ENCODE measurements at places on chromosomes 7 and 10. TPM values are rescaled to one million over a fixed set of nuclear protein-coding genes. Genes with fewer than 3 reads are reported as not detected.
A peak's percentile ranks its signal among the peaks of the same experiment; 100 is the strongest.

The FRMD4A gene
- polyA plus RNA-seq = 67.7 TPM

The IFIT1B gene
- polyA plus RNA-seq = 0.12 TPM

DNA sequence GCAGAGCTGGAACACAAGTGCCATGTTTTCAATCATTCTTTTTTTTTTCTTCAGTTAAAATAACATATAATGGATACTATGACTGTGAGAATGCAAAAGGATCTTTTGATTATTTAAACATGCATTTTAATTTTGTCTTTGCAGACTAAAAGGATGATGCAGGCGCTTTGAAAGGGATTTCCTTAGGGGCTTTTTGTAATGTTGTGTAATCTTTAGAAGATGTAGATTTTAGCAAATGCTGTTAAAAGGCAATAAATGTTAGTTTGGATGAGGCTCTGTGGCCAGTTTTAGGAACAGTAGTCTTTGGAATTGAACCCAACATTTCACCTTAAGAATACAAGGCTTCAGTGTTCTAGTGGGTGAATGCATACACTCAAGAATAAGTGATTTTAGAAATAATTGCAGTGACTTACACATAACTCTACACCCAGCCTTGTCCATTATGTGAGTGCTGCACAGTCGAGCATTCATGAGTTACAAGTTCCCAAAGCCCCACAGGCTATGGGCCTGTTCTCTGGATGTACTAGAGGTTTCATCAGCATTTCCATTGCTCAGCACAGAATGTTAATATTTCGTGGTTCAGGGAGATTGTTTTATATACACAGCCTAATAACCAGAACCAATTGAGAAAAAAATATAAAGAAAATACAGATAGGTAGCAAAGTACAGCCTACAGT lies 11.6 kb downstream of the PAPSS2 start:
- no peak for DNase-seq

- DNase-seq = no peak
Observed at GRCh38 chr10:5490698-5491464, 8.5 kb downstream of the CALML5 start.

DNA sequence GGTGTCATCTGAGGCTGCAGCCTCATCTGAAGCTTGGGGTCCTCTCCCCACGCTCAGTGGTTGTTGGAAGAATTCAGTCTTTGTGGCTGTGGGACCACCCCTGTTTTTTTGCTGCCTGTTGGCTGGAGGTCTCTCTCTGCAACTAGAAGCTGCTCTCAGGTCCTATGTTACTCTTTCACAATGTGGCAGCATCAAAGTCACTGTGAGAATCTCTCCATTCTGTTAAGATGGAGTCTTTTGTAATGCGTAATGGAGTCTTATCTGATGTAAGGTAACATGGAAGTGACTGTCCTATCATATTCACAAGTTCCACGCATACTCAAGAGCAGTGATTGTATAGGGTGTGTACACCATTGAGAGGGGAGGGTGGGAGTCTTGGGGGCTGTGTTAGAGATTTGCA lies 24.9 kb downstream of the TSPAN13 start:
- no peak for DNase-seq

DNA sequence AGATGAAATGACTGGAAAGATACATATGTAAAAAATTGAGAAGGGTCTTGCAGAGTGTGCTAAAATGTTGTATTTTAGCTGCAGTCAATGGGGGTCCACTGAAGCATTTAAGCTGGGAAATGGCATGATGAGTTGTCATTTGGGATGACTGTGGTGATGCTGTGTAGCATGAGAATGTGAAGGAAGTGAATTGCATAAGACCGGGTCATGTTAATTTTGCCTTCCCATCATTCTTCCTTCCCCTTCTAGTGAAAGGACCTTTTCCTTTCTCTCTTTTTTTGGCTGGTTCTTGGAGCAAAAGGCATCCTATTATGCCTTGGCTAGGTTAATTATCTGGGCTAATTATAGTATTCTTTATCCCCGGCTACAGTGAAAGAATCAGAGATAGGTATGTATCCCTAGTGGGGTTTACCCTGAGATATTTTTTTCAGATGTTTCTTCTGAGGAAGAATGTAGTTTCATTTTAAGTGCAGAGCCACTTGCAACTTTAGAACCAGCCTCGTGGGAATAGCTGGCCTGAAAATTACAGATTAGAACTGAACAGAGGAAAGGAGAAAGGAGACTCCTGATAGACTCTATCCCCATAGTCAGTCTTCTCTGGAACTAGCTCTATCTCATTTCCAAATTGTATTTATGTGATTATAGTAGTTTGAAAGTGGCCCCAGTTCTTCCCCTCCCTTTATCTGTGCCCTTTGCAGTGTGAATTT lies 93.6 kb downstream of the HGF start:
- no peak for DNase-seq

The SPDYE9 gene
- polyA plus RNA-seq = 0.21 TPM

GRCh38 chr7:35355911-35356310 lies 102.0 kb upstream of the TBX20 start:
- no peak for DNase-seq

GRCh38 chr7:71191771-71192170 lies 59.8 kb downstream of the GALNT17 start:
- DNase-seq = no peak

GRCh38 chr10:111079241-111079760 lies 2.5 kb downstream of the ADRA2A start:
- no peak for DNase-seq

- no peak for DNase-seq
Observed at GRCh38 chr10:86169506-86170254, 196.9 kb downstream of the GRID1 start.

DNA sequence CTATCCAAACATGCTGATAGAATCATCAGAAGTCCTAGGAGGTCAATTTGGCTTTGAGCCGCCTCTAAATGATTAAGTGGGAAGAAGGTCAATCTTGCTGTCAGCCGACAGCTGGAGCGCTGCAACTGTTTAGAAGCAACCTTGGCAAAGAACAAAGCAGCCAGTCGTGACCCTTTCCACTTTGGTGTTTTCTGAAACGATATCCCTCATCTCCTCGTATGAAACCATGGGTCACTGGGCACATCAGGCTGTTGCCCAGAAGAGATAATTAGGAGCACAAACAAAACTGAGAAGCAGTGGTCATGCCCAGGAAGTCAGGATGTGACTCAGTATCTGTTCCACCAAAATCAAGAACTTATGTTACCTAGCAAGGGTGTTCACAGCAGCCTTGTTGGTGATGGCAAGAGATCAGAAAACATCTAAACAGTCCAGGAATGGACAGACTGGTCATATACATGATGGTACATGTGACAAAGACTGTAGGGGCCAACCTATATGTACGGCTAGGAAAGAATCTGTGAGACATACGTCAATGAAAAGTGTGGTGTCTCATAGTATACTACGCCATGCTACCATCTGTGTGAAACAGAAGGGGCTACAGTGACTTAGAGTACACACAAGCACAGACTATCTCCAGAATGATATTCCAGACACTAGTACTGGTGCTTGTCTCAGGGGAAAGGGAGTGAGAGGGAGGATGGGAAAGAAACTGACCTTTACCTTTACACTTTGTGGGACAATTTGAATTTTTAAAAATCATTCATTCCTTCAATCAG lies 22.4 kb downstream of the STN1 start:
- no peak for DNase-seq

DNA sequence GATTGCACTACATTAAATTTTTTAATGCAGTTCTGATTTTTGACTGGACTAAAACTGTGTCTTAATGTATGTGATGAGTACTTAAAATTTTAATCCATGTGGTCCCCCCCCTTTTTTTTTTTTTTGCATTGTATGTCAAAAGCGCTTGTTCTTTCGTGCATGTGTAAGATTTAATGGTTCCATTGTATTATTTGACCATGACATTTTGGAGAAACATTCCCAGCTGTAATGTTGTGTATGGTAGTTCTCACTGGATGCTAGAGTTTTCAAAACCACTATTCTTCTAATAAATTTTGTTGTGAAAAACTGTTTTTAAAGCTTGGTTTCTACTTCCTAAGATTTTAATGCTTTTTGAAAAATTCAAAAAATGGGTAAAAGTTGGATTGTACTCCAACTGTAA lies 132.0 kb downstream of the LCOR start:
- no peak for DNase-seq

The SYT15 gene
- polyA plus RNA-seq = 6.4 TPM

DNA sequence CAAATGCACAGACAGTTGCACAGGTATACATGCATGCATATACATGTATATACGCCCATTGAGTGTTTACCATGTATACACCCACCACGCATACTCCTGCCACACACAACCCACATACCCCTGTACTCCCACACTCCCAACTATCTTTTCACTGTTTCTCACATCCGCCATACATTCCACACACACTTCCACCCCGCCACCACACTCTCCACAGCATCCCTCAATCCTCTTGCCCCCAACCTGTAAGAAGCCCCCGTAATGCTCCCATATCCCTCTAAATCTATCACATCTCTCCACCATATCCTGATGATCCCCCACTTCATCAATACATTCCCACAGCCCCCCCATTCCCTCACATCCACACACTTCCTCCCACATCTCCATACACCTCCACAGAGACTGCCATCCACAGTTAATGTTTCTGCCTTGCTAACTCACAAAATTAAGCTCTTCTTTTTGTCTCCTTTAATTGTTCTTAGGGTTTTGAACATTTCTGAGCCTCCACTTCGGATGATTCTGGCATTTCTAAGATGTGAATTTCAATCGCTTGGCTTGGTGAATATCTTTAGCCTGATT lies 47.4 kb downstream of the GPR158 start:
- DNase-seq = no peak

DNA sequence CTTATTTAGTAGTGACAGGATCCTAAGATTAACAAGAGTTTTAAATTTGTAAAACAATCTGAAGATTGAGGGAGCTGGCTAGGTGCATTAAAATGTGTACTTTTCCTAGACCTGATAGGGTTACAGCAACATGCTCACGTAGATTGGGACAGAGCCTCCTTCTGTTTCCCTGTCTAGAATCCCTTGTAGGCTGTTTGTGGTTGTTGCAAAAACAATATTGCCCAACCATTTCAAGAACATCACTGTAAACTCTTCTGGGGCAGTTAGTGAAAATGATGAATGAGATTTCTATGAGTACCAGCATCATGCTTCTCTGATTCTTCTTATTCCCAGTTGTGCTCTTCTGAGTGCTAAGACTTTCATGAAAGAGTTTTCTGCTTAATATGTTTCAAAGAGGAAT lies 14.7 kb upstream of the CPED1 start:
- no peak for DNase-seq

- DNase-seq = no peak
Observed at GRCh38 chr10:77104459-77104980, 533.1 kb downstream of the KCNMA1 start.

DNA sequence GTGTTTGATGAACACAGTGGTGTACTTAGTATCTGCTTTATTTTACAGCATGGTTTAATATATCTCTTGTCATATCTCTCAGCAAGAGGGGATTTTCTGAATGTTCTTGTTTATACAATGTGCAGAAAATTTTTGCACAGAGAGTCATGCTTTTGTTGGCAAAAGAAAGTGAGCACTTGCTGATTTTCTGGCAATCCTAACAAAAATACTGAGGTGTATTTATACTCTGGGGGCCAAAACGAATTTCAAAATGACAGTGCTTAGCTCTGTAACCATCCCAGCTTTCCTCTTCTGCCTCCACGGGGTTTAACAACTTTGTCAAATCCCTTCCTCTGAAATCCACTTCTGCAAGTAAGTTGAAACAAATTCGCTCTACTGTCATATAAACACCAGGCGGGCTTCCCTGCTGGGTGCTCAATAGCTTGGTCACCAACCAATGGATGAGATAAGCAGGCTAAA lies 169.2 kb downstream of the NOC3L start:
- no peak for DNase-seq

The PNLIPRP2 gene
- polyA plus RNA-seq = not detected

DNA sequence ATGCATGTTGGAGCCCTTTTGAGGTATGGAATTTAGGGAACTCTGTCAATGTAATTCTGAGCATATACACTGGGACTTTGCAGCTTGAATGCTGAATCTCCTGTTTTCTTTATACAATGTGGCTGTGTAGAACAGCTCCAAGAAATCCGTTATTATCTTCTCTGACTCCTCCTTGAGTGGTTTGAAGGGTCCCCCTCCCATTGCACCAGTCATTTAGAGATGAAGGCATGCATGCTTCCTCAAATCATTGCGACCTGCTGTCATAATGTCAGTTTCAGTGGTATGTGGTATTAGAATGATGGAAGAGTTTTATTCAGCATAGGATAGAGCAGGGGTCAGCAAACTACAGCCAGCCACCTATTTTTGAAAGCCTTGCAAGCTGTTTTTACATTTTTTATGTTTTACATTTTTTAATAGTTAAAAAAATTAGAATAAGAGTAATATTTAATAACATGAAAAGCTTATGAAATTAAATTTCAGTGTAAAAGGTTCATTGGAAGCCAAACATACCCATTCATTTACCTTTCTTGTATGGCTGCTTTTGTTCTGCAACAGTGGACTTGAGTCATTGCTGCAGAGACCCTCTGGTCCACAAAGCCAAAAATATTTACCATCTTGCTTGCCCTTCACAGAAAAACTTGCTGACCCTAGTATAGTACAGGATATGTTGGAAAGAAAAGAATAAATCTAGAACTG lies 8.1 kb downstream of the STK17A start:
- DNase-seq = no peak

The FAM25G gene
- polyA plus RNA-seq = not detected

- no peak for DNase-seq
Observed at GRCh38 chr10:96556003-96556402, 30.8 kb downstream of the TM9SF3 start.

DNA sequence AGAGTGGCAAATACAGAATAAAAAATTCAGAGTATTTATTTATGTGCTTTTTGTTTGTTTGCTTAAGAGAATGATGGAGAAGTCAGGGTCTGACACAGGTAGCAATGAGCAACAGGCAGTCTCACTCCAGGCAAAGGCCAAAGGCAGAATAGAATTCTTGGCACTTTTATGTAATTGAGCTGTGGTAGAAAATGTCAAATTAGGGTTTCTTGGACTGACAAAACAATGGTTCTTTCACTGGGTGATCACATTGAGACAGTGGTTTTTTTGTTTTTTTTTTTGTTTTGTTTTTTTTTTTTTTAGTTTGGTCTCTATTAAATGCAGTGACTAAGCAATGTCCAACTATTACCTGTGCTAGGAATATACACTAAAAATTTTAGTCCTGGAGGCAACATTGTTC lies 27.4 kb downstream of the POM121L12 start:
- DNase-seq = no peak

DNA sequence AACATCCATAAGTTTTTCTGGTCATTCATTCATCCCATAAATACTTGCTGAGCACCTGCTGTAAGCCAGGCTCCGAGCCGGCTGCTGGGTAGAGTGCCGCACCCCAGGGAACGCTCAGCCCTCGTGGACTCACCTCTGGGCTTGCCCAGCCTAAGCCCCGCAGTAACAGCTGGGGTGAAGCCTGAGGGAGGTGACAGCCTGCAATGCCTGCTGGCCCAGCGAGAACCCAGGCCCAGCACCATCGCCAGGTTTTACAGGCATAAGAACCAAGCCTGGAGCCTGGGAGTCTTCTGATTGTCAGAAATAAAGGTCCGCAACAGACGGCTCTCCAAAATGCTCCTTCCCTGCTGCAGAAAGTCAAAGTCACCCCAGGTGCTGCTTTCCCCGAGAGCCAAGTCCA lies 205.4 kb downstream of the ZMYND11 start:
- no peak for DNase-seq

The CCL24 gene
- not detected for polyA plus RNA-seq

- DNase-seq = no peak
Observed at GRCh38 chr7:140358412-140359051, 39.8 kb downstream of the SLC37A3 start.

GRCh38 chr7:134527979-134528371 lies 608 bp downstream of the AKR1B10 start:
- peak; percentile 13 for DNase-seq

The SLC26A5 gene
- polyA plus RNA-seq = not detected

All from right renal cortex interstitium (tissue), 3 donors.